Tongue (tissue), 3 donors: ENCODE measurements at places on chromosomes 4 and X. TPM values are rescaled to one million over a fixed set of nuclear protein-coding genes. Genes with fewer than 3 reads are reported as not detected.

The SLC25A31 gene
- not detected for total RNA-seq

The TLR3 gene
- total RNA-seq, result 3.7 TPM

The DMRTC1 gene
- 0.62 TPM for total RNA-seq

The CCKAR gene
- 14.9 TPM for total RNA-seq

The DMP1 gene
- total RNA-seq, result not detected

The ZMAT1 gene
- 3.7 TPM for total RNA-seq

The GABRQ gene
- 1.0 TPM for total RNA-seq

The BTK gene
- 3.6 TPM for total RNA-seq

The PITX2 gene
- 58.0 TPM for total RNA-seq

The NEUROG2 gene
- not detected for total RNA-seq

The CENPVL2 gene
- total RNA-seq, result not detected

The LONRF3 gene
- 9.5 TPM for total RNA-seq

The MAGEA8 gene
- not detected for total RNA-seq

The NSUN7 gene
- total RNA-seq, result 3.5 TPM

The FAM47E gene
- total RNA-seq, result 3.0 TPM

The KCNIP4 gene
- total RNA-seq, result 0.31 TPM

The DDIT4L gene
- total RNA-seq, result 32.6 TPM

The HHIP gene
- 4.4 TPM for total RNA-seq

The METTL14 gene
- 61.3 TPM for total RNA-seq

The MAGIX gene
- 3.5 TPM for total RNA-seq

The BTC gene
- 32.9 TPM for total RNA-seq

The MAGEC2 gene
- total RNA-seq, result not detected

The PRDM8 gene
- 8.4 TPM for total RNA-seq

The PRICKLE3 gene
- total RNA-seq, result 7.7 TPM

The JAKMIP1 gene
- not detected for total RNA-seq
